NCI-H1436 treated with DMSO at 0.1 percent for 48 hours (cell line): ENCODE measurements at places on chromosomes 13 and 19.

DNA sequence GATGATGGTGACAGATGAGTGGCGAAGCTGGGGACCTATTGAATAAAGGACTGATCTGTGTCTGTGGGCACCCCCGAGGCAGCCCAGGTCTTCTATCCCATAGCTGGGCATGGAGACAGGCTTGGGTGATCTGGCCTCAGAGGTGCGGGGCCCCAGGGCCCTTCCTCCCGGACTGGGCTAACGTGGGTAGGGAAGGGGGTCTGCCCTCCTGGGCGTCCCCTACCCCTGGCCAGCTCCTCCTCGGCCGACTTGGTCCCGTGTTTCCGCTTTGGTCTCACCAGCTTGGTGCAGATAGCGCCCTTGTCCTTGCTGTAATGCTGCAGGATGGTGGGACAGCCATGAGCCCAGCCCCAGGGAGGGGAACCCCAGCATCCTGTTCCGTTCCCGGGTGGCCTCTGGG lies 3.3 kb downstream of the MATK start:
- DNase-seq = no peak

DNA sequence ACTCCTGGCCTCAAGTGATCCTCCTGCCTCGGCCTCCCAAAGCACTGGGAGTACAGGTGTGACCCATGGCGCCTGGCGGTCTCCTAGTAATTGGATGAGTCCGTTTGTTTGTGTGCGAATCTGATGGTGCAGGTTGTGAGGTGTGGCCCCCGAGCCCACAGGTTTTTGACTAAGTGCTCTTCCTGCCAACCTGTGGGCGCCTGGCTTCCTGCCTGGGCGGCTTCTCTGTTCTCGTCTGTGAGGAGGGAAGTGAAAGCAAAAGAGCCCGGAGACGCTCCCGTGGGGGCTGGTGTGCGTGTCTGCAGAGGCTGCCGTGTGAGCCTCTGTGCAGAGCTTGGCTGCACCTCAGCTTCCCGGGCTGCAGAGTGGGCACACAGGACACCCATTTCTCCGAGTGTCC lies 10.0 kb downstream of the ARHGAP45 start:
- no peak for DNase-seq

DNA sequence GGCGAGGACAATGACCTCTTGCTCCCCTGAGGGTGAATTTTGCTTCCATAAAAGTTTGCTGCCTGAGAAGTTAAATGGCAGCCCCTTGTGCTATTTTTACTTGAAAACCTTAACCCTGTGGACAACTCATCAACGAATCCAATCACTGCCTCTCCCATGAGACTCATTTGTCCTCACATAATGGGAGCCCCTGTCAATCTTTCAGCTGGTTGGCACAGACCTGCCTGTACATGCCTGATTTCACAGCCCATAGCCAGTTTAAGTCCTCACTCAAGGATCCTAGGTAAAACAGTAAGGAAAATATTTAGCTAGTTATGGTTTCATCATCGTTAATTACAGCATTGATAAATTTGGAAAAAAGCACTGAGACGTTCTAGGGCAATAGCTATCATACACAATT lies 207.4 kb downstream of the NHLRC3 start:
- peak; percentile 63 for DNase-seq

DNA sequence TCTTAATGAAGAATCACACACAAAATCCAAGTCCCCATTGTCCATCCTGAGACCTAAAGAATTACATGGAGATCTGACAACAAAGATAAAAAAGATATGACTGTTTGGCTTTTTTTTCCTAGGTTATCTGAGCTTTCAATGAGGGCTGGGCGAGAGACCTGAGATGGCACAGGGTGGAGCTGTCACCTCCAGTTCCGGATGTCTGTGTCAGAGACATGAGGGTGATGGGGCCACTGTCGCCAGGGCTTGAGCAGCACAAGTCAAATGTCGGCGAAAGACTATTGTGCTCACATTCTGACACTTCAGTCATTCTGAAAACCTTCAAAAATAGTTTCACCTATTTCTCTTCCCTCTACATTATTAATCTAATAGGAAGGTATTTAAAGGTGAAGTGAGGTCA lies 65.7 kb downstream of the SLC7A1 start:
- DNase-seq = no peak

DNA sequence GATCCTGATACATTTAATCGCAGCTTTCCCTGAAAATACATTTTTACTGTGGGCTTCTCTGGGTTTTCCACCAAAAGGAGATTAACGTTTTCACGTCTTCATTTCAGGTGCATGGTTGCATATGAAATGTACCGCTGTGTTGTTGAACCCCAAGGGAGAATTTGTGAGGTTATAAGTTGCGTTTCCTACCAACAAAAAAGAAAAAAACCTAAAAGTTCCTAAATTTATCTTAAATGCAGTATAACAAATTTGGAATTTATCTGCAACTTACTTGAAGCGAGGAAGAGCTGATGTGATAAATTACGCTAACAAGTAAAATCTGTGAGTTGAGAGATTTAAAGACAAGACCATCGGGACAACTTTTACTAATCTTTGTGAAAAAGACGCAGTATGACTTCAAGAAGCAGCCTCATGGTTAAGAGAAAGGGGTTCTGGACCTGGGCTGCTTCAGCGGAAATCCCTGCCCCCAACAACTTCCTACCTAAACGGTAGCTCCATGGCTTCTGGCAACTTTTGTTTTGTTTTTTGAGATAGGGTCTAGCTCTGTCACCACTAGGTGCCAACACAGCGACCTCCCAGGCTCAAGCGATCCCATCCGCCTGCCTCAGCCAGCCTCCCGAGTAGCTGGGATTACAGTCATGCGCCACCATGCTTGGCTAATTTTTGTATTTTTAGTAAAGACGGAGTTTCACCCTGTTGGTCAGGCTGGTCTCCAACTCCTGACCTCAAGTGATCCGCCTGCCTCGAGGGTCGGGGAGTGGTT lies 958 bp upstream of the OBI1 start:
- no peak for DNase-seq

- no peak for DNase-seq
Measured at GRCh38 chr13:34247596-34247995, 429.6 kb downstream of the RFC3 start.

GRCh38 chr13:43520351-43520750 lies 266.4 kb downstream of the ENOX1 start:
- DNase-seq = no peak

DNA sequence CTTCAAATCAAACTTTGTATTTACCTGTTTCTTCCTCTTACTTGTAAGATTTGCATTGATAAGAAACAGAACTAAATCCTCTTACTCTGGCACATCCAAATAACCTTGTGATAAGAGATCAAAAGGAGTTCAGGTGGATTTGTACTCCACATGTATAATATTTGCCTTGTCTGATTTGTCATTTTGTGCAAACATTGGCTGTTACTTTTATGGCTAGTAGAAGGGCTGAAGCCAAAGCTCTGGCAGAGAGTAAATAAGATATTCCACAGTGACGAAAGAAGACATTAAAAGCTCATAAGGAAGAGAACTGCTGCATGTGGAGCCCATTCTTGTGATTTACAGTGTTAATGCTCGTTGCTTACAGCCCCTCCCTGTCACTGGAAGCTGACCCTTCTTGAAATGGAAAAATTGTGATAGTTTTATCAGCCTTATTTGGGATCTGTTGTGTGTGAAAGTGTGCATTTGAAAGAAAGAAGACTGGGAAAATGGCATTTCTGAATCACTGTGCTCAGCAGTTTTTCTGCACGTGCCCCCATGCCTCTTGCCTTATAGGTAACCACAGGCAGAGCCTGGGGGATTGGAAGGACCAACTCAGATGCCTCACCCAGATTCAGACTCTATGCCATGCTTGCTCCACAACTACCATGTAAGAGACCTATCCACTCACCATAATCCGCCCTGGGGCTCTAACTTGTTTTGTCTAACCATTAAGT lies 68.2 kb downstream of the OXGR1 start:
- DNase-seq = no peak

- no peak for DNase-seq
Measured at GRCh38 chr19:7996883-7997282, 8.6 kb downstream of the ELAVL1 start.

DNA sequence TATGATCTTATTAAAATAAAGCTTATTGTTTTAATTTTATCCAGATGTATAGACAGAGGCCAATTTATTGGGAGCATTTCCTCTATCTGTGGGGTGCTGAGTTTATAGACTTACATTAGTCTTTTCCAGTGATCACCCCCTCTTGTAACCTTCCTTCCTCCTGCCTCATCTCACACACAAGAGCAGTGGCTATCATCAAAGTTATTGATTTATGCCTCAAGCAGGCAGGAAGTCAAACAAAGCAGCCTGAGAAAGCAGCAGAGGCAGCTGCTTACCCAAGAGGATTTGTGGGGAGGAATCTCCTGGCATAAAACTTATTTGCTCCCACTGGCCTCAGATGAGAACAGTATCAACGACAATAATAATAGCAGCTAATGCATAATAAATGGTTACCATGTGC lies 26.3 kb upstream of the DCLK1 start:
- no peak for DNase-seq

GRCh38 chr13:113964251-113964995 lies 9.5 kb downstream of the C13orf46 start:
- no peak for DNase-seq

DNA sequence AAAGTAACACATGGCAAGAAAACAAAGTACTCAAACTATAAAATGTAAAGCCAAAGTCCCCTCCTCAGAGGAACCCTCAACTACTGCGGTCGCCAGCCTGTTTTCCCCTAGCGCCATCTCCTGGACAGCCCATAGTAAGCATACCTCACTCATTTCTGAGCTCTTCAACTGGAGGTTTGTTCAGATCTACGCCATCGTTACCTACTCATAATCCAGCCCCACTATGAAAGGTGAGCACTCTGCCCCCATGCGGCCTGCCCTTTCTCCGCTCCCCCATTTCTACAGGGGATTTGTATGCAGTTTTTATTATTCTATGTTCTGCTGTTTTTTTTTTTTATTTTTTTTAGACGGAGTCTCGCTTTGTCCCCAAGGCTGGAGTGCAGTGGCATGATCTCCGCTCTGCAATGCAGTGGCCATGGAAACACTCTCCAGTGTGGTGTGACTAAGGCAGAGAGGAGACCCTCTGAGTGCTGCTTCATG lies 26.2 kb downstream of the OPA3 start:
- no peak for DNase-seq

DNA sequence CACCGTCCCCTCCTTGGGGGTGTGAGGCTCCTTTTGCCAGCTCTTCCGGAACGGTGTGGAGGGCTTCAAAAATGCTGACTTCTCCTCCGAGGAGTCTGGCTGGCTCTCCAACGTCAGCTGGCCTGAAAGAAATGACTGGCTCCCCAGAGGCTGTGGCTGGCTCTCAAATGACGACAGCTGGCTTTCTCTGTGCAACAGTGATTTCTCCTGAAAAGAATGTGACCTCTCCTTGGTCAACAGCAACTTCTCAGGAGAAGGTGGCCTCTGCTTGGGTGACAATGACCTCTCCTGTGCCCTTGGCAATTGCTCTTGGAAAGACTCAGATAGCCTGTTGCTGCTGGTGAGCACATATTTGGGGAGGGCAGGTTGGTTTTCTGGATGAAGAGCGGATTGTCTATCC lies 29.2 kb downstream of the ONECUT3 start:
- no peak for DNase-seq

DNA sequence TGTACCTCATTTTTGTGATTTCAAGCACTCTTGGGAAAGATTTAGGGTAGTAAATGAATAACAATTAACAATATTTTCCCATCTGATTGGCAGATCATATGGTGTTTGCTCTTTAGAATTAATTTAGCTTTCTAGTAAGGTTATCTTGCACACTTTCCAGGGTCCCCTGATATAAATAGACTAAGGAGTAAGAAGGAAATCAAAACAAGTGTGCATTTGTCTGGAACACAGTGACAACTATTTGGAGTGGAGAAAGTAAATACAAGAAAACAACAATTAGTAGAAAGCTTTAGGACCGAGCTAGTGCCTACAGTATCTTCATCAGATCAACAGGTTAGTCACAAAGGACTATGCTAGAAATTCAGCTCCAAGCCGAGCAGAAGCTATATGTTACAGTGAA lies 429.5 kb downstream of the COG6 start:
- no peak for DNase-seq

DNA sequence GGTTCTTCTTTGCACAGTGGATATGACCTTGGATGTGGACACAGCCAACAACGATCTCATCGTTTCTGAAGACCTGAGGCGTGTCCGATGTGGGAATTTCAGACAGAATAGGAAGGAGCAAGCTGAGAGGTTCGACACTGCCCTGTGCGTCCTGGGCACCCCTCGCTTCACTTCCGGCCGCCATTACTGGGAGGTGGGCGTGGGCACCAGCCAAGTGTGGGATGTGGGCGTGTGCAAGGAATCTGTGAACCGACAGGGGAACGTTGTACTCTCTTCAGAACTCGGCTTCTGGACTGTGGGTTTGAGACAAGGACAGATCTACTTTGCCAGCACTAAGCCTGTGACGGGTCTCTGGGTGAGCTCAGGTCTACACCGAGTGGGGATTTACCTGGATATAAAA lies 9.4 kb downstream of the RFPL4AL1 start:
- no peak for DNase-seq

DNA sequence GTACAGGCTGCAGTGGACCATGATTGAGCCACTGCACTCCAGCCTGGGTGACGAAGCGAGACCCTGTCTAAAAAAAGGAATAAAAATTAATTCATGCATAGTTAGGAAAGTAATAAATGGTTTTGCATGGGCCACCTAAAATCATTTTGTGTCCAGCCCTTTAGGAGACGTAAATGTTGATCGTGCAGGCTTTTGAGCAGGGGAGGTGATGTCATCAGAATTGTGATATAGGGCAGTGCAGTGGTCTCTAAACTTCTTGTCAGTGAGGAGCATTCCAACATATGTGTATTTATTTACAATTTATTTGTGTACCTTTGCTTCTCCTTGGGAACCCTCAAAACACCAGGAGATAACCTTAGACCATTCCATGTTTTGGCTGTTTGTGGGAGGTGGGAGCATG lies 3.0 kb downstream of the SMARCA4 start:
- DNase-seq = no peak

- DNase-seq = no peak
Measured at GRCh38 chr19:31074199-31075125, 274.8 kb downstream of the TSHZ3 start.

- no peak for DNase-seq
Measured at GRCh38 chr13:53152057-53152421, 123.4 kb downstream of the OLFM4 start.

DNA sequence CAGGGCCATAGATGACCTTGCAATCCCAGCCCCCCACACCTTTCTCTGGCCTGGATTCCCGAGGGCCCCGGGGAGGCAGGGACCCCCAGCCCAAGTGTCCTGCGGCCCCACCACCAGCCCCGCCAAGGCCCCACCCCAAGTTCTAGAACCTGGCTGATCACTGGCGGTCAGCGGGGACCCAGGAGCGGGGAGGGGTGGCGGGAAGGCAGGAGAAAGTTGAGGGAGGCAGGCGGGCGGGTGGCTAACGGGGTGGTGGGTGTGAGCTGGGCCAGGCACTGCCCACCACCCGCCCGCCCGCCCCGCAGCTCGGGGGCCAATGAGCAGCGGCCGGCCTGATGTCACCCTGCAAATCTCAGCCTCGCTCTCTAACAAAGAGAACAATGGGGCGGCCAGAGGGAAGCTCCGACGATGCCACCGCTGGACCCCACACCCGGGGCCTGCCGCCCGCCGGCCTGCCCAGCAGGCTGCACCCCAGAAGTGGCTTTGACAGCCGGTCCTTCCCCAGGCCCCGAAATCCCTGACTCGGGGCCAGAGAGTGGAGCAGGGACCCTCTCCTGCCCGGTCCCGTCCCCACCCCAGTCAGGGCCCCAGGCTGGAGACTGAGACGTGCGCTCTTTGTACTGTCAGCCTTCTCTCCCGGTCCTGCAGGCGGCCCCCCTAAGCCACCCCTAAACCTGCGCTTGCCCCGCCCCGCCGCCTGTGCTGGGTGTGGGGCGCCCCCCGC lies 1.6 kb downstream of the MEX3D start:
- DNase-seq = no peak

- no peak for DNase-seq
Measured at GRCh38 chr19:41354343-41354953, 726 bp upstream of the TGFB1 start.

GRCh38 chr19:28281676-28282075 lies 931.3 kb downstream of the UQCRFS1 start:
- no peak for DNase-seq
